NAMALWA (cell line): ENCODE measurements at places on chromosomes 12 and 14.

- no peak for DNase-seq
Measured at GRCh38 chr12:1738446-1738845, 47.6 kb downstream of the ADIPOR2 start.

- DNase-seq, result no peak
Measured at GRCh38 chr14:59013672-59014298, 174.7 kb upstream of the DAAM1 start.

- DNase-seq, result no peak
Measured at GRCh38 chr12:3274664-3275063, 197.5 kb downstream of the TSPAN9 start.

DNA sequence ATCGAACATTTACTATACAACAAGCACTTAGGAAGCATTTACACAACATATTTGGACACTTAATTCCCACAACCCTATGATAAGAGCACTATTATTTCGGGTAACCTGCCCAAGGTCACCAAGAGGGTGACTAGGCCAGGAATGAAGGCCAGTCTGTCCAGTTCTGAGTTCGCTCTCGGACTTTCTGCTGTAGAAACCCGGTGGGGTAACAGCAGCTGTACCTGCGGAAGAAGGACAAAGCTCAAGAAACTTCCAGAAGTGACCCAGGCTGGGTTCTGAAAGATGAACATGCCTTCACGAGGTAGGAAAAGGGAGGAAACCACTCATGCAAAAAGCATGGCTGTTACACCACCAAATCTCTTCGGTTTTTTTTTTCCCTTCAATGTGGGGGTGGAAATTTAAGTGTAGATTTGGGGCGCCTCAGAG lies 10.8 kb downstream of the PLA2G1B start:
- peak; percentile 59 for DNase-seq

DNA sequence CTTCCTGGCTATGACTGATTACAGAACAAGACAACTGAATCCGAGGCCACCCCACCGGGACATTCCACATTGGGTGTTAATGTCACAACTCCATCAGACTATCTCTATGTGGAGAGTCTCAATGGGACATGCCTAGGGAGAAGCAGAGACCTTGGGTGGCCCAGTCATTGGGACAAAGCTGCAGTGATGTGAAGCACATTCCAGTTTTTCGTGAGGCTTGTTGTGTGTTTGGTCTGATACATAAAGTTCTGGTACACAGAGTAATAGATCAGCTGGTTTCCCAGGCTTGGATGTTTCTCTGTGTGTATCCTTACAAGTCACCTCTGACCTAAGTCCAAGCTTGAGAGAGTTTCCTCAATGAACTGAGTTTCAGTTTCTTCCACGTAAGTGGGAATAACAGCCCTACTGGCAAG lies 42.3 kb downstream of the CPM start:
- DNase-seq, result no peak

DNA sequence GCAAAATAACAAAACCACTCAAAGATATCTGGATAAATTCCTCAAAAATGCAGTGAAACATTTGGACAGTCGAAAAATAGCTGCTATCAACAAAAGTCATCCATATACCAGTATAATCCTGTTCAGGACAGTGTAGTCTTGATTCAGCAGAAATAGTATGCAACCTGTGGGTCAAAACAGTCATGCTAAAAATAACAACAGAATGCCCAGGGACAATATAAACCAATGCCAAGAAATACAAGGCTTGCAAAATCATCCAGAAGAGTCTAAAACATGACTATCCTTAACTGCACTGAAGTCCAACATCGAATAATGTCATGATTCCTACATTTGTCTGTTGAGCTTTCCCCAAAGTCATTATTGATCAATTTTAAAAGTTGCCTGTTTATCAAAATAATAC lies 425.9 kb downstream of the FSCB start:
- no peak for DNase-seq

DNA sequence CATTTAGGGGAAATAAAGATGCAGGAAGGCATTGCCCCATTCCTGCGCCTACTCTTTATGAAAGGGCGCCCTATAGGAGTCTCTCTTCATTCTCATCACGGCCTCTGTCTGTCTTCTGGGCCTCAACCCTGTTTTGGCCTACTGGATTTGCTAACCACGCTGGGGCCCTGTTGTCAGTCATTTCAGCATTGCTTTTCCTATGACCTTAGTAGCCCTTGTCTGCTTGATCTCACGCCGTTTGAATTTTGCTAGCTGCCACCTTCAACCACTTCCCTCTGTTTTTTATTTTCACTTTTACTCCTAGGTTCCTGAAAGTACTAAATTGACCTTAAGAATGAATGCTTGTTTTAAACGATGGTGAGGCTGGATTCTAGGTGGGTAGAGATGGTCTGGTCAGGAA lies 139.0 kb downstream of the SYNE2 start:
- no peak for DNase-seq

GRCh38 chr12:107775093-107775721 lies 703 bp downstream of the ASCL4 start:
- DNase-seq, result no peak

DNA sequence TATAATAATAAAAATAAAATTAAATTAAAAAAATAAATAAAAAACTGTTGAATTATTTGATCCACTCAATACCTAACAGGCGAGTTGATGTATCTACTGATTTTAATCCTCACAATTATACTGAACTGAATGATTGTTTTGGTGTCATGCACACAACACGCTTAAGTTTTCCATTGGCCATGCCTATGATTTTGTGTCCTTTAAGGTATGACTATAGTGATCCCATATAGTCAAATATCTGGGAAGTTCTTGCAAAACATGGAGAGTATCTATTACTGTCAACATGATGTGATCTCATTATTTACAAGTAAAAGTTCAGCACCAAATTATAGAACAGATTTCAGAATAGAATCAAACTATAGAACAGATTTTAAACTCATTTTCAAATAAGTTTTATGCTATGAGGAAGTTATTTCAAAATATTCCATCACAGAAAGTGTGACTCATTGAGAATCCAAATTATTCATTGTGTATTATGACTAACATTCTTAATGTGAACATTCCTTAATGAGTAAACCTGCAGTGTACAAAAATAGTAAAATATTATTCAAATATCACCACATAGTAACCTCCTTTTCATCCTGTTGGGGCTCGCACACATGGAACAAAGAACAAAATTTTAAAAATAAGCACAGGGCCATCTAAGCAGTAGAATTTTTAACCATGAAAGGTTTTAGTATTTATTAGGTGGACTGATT lies 190.4 kb downstream of the SLC25A21 start:
- DNase-seq, result no peak

GRCh38 chr12:107610021-107610859 lies 75.4 kb upstream of the PWP1 start:
- peak; percentile 48 for DNase-seq

DNA sequence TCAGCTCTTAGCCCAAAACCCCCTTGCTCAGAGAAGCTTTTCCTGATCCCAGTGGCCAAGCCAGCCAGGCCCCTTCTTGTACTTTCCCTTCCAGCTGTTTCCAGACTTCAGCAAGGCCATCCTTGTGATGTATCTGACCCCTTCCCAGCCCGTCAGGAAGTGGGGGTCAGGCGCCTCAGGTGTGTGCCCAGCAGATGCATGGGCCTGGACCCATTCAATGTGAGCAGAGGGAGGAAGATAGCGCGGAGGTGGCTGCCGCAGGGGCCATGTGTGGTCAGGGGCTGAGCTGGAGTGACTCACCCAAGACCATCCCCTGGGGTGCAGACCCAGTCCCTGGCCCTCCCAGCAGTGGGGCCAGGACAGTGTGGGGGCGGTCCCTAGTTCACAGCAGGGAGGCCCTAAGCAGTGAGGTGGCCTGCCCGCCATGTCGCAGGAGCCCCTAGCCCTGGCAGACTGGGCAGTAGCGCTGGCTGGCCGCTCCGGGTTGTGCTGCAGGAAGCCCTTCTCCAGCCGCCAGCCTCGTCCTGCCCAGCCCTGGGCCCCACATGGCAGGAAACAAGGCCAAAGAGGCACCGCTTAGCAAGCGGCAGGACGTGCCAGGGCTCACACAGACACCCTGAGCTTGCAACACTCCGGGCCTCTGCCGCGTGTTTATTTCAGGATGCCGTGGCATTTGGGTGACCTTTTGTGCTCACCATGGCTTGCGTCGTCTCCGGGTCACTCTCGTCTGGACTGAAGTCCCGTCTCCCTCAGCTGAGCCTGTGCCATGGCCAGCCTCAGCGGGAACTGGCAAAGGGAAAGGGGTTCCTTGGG lies 12.0 kb downstream of the ADSS1 start:
- no peak for DNase-seq

- DNase-seq, result peak; percentile 52
Measured at GRCh38 chr12:14959463-14959862, 1.9 kb downstream of the ARHGDIB start.

GRCh38 chr12:58815235-58815634 lies 105.1 kb downstream of the LRIG3 start:
- no peak for DNase-seq

GRCh38 chr12:70828351-70828750 lies 92.2 kb downstream of the PTPRR start:
- no peak for DNase-seq

DNA sequence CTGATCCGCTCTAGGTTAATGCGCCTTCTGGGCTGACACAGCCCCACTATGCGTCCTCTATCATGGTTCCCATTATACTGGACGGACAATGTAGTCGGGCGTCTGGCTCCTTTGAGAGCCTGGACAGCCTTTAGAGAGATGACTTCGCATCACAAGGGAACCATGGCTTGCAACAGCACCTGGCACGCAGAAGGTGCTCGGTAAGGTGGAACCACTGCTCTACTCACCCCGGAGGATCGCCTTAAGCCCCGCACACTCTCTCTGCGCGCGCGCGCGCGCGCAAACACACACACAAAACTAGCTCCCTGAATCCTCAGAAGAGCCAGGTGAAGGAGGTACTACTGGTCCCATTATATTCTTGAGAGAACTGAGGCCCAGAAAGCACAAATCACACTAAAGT lies 7.1 kb downstream of the MAP3K12 start:
- DNase-seq, result peak; percentile 34

GRCh38 chr12:63132201-63132600 lies 18.8 kb downstream of the AVPR1A start:
- DNase-seq, result no peak

- DNase-seq, result peak; percentile 47
Measured at GRCh38 chr14:74804219-74804825, 41.2 kb downstream of the YLPM1 start.

GRCh38 chr12:109937371-109937770 lies 37.3 kb downstream of the TCHP start:
- no peak for DNase-seq

DNA sequence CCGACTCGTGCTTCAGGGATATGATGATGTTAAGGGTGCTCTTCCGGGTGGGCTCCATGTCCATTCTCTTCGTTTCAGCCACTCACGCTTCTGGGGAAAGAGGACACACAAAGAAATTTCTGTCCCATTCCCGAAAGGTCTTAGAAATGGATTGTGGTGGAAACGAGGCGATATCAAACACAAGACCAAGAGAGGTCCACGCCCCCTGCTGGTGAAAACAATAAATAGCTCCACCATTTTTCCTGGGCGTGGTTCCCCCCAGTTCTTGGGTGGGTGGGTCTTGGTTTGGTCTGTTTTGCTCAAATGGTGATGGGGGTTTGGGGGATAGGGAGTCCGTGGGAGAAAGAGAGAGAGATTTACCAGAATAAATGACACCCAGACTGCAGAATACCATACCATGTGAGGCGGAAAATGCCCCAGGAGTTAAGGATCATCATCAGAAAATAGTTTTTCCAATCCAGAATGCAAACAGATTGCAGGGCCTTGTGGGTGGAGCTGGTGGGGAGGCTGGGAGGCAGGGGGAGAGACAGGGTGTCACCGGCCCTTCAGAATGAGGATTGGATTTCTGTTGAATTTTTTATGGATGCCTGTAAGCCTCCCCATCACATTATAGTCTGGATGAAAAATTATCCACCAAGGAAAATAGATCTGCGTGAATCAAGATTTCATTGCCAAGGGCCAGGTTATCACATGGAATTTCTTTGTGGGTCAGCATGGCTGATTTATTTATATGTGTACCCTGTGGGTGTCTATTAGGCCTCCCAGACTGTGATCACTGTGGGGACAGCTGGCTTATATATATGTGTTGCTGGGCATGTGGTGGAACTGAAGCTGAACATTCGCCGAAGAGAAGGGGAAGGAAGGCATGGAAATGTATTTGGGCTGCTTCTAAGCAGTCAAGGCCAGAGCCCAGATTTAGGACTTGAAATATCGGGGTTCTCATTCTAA lies 55.8 kb downstream of the SRRM4 start:
- peak; percentile 56 for DNase-seq

DNA sequence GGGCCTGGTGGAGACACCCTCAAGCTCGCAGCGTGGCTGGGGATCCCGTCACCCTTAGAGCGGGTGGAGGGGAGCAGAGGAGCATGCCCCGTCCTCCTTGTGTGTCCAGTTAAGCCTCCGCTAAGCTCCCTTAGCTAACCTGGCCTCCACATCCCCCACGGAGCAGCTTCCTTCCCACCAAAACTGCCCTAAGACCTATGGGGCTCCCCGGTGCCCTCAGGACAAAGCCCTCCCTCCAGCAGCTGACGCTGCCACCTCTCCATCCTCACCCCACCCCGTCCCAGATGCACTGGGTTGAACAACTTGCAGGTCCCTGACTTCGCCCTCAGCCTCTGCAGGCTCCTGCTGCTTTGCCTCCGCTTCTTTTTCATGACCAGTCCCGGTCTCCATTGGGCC lies 4.0 kb downstream of the AHNAK2 start:
- no peak for DNase-seq

GRCh38 chr12:93266-94005 lies 26.9 kb downstream of the IQSEC3 start:
- no peak for DNase-seq

DNA sequence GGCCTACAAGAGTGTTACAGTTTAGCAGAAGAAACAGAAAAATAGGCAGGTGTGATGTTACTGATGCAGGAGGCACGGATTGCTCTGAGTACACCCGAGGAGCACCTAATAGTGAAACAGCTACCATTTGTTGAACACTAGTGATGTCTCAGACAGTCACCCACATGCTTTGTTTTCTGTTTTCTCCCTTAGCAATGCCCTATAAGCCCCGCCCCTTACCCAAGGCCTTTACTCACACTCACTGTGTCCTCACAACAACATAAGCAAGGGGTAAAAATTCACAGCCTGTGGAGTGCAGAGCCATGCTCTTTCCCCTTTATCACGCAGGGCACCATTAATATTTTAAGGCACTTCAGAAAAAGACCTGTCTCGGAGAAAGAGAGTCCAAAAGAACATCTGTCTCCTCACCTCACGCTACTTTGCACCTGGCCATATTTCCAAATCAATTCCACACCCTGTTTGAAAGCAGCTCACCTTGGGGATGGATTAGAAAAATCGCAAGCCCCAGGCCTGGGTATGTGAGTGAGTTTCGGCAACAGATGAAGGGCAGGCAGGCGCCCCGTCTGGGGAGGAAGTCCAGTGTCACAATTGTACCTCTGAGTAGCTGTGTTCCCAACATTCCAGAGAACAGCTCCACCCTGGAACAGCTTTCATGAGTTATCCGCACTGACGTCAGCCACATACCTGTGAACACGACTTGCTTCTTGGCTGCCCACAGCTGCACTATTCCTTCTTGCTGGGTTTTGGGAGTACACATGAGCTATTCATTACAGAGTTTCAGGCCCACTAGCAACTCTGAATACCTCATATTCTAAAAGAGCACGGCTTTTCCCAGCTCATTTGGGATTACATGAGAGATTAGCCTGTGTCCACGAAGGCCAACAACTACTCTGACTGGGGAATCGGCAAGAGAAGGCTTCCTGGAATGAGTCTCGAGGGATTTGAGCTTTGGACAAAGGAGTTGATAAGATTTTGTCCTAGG lies 26.0 kb downstream of the MAPK1IP1L start:
- peak; percentile 10 for DNase-seq
